ENCODE measurements at places on chromosomes 11 and 22.

DNA sequence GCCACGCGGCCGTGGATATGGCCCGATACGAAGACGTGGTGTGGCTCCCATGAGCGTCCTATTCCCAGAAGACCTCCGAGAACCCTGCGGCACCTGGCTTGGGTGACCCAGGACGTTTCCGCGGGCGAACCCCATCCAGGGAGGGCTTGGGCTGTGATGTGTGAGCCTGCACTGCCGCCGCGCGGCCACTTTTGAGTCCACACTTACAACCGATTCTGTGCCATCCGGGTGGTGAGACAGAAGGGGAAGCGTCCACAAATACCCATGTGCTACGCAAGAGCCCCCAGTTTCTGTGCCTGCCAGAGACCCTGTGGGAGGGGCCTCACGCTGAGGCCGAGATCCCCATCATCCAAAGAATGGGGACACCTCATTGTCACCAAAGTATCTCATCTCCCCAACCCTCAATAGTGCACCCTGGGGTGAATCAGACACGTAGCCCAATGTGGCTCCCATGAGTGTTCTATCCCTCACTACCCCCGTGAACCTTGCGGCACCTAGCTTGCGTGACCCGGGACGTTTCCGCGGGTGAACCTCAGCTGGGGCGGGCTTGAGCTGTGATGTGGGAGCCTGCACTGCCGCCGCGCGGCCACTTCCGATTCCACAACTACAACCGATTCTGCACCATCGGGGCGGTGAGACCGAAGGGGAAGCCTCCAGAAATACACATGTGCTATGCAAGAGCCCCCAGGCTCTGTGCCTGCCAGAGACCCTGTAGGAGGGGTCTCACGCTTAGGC is 4.6 kb upstream of the H19 start:
- no peak for DNase-seq

DNA sequence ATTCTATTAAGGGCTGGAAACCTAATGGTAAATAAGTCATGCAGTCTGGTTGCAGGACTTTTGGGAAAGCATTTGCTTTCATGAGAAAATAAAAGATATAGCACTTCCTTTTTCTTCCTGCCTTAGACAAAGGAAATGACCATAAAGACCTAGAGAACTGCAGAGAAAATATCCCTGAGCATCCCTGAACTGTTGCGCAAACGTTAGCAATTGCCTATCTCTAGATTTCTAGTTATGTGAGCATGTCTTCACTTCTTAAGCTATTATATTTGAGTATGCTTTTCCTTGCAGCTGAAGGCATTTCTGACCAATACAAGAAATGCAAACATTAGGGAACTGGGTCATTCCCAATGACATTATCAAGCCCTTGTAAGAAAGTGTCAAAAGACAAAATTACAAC is 110.6 kb downstream of the KIF18A start:
- DNase-seq, result no peak

DNA sequence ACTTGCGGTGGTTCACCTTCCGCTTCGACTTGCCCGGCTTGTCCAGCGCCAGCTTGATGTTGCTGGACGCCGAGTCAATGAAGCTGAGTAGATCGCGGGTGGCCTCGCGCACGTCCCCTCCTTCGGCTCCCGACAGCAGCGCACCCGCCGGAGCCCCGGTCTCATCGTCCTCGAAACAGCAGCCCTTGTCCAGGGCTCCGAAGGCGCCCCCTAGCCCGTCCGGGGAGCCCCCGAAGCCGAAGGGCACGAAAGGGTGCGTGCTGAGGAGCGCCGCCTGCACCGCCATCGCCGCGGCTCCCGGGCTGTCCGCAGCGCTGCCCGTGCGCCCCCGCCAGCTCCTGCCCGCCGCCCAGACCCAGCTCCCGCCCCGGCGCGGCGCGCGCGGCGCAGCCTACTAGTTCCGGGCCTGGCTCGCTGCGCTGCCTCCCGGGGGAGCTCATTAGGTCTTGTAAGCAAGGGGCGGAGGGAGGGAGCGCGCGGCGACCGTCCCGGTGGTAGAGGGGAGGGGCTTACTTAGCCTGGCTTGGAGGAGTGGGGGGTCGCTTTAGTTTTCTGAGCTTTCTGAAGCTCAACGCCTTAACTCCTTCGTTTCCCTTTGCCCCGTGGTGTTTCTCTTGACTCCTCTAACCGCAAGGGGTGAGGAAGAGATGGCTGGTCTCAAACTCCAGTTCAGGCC is at the start of gene FAM181B:
TSS of gene FAM181B (minus strand) at position 421 of the 676 bp plus-strand sequence. CDS start at position 286, 135 bp downstream.
- DNase-seq, result no peak

GRCh38 chr11:6245536-6245935 is 6.6 kb downstream of the CNGA4 start:
- no peak for DNase-seq

DNA sequence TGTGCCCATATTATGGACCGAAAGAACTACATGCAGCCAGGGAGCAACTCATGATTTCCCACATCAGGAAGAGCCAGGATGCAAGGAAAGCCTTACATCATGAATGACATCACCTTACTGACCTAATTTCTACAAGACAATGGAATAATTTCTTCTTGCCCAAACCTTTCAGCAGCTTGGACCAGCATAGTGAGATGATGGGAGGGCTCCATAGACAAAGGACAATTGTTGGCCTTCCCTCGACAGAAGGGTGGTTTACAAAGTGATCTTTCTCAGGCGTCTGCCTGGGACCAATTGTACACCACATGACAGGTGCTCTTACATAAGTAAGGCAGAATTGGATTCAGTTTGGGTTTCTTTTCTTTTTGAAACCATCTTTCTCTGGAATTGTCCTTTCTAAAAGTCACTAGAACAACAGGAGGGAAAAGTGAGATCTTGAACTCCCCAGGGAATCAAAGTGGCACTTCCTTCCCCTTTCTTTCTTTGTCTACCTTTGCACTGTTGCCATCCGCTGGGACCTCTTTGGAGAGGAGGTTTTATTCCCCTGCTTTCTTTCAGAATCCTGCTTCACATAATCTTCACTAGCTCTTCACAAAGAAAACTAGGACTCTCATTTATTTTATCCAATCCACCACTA is 51.7 kb upstream of the PAK1 start:
- no peak for DNase-seq

DNA sequence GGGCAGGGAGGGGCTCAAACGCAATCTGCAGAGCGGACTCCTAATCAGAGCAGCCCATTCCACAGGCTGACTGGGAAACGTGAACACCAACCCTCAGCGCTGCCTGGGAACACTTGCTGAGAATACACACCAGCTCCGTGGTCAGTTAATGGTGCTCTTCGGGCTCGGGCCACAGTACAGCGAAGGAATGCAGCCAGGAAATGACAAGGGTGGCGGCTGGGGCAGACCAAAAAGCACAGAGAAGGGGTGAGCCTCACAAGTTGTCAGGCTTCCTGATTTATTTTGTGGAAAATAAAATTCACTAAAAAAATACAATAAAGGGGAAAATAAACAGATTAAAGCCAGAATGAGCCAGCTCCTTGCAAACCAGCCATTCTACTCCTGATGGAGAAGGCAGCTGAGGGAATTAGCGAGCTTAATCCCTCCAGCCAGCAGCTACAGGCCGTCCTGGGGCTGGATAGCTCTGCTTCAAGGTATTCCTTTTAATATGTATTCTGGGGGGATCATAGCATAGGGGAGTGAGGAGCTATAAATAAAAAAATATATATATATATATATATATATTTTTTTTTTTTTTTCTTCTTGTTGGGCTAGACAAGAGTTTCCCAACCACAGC is 165.5 kb upstream of the NTM start:
- no peak for DNase-seq

- DNase-seq, result no peak
These were observed 1168.1 kb downstream of the LRRC4C start for GRCh38 chr11:40291329-40291728.

DNA sequence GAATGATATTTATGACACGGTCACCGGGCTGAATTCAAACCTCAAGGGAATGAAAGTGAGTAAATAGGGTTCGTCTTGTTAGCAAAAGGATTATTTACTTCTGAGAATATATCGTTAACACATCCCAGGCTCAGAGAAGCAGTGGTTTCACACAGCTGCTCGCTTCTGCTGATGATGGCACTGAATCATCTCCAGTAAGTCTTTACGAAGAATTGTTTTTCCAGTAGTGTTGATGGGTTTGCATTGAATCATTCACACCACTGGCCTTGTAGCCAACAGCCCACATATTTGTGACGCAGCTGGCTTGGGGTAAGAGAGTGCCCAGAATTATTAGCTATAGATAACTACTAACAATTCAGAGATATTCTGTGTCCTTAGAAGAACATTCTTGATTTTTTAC is 236.3 kb downstream of the CADM1 start:
- DNase-seq, result no peak

DNA sequence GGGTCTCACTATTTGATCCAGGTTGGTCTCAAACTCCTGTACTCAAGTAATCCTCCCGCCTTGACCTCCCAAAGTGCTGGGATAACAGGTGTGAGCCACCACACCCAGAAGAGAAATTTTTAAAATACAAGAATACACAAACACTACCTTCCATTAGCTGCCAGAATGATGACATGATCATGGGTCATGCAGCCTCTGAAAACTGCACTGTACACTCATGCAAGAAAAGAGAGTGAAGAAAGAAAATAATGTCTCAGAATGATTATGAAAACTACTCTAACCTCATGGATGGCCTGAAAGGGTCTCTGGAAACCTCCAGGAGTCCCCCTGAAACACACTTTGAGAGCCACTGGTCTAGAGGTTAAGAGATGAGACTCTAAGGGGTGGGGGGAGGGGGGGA is 18.8 kb downstream of the VPS37C start:
- no peak for DNase-seq

Data from NCI-H460 (cell line).